CD4-positive, alpha-beta T cell treated with Interleukin-12 subunit alpha and Interleukin-12 subunit beta, for 1 hour (primary cell): ENCODE measurements at places on chromosomes 16 and 17.

DNA sequence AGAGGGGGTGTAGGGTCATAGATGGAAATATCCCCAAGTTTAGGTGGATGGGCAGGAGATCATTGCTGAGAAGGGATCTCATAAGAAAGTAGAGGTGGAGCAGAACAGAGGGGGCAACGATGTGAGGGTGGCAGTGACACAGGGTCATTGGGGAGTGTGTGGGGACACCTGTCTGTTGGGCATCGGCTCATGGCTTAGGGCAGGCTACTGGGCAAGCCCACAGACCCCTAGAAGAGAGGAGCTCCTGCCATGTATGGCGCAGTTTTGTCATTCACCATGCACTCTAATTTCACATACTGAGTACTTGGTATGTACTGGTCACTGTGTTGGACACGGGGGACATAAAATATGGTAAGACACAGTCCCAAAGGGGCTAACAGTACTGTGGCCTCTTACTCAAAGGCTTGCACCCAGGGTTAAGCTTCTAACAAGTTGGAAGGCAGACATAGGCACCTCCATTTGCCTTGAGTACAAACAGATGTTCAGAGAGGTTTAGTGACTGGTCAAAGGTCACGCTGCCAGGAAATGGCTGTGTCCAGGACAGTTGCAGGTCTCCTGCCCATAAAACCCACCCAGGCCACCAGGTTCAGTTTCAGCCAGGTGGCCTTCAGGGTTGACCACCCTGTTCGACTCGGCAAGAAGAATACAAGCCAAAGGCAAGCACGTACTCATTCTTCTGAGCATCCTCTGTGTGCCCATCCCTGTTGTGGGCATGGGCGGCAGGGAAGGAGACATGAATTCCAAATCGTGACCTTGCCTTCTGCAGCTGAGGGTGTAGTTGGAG is 580.2 kb downstream of the KCNJ18 start:
- no peak for DNase-seq

GRCh38 chr16:48252013-48252412 is 4.7 kb upstream of the ABCC11 start:
- DNase-seq = no peak

GRCh38 chr17:19023209-19023999 is 18.8 kb upstream of the FAM83G start:
- no peak for DNase-seq

GRCh38 chr17:68035131-68035522 is 408 bp upstream of the KPNA2 start:
- no peak for DNase-seq

- peak; percentile 63 for DNase-seq
These were observed 26.0 kb downstream of the TK2 start for GRCh38 chr16:66523861-66524354.

GRCh38 chr17:40072735-40073346 is 10.1 kb downstream of the THRA start:
- DNase-seq = no peak

DNA sequence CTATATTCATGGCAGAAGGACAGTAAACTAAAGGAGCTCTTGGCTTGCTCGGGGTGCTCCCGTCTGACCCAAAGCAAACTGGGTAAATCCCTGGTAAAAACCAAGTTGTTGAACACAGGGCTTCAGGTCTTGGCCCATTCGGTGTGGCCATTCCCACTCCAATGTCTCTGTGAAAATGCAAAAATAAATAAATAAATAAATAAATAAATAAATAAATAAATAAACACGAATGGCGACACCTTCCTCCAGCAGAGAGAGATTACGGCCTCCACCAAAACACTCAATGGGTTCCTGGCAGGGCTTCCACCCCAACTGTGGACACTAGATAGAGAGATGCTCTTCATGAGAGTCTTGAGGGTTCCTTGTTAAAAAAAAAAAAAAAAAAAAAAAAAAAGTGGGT is 325.3 kb downstream of the SOX9 start:
- no peak for DNase-seq

DNA sequence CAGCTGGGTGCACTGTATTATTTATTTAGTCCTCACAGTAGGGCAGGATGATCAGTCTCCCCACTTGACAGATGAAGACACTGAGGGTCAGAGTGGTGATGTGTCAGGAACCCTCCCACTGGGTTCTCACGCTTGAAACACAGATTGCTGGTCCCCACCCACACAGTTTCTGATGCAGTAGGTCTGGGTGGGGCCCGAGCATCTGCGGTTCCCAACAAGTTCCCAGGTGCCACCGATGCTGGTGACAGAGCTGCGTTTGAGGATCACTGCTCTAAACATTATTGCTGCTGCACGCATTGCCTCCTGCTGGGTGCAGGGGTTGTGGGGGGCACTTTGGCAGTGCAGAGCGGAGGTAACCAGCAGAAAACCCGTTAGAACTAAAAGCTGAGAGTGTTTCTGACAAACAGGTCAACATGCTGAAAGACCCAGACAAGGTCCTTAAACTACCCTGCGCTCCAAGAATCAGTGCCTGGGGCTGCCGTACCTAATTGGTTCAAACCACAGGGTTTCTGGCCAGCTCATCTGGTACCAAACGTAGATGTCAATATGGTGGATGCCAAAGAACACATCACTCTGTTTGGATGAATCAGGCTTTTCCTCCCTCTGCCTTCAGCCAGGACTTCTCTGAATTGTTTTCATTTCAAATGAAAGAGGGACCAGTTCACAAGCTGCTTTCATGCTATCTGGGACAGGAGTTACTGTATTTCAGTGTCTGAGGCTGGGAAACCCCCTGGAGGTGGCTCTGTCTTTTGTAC is 76.0 kb downstream of the ABCC1 start:
- peak; percentile 58 for DNase-seq

GRCh38 chr16:17131351-17131750 is 339.4 kb downstream of the XYLT1 start:
- no peak for DNase-seq

DNA sequence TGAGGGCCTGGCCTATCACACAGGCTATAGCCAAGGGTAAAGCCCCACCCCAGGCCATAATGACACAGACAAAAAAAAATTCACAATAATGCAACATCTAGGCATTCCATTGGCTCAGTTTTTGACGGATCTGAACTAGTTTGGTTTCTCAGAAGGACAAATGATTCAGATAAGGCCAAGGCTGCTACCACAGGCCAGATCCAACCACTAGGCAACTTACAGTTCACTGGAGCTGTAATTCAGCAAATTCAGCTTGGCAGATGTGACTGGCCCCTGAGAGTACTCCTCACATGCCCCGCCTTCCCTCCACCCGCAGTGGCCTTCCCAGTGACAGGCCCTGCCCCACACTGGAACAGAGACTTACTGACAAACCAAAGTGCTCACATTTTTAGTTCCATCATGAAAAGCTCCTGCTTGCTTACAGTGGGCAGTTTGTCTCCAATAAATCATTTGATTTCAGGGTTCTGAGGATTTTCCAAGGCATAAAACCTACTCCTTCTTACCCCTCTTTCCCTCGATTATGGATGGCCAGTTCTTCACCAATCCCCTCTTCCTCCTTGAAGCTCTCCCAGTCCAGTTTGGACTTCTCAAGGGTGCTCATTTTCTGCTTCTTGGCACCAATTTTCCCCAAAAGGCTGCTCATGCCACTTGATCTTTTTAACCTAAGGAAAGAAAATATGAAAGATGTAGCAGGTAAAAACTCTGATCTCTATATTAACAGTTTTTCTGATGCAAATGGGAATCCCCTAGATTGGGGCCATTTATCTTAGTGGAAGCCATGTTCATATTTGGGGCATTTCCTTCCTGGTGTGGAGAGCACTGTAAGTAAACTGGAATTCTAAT is 53.3 kb upstream of the BCAR1 start:
- DNase-seq = no peak

DNA sequence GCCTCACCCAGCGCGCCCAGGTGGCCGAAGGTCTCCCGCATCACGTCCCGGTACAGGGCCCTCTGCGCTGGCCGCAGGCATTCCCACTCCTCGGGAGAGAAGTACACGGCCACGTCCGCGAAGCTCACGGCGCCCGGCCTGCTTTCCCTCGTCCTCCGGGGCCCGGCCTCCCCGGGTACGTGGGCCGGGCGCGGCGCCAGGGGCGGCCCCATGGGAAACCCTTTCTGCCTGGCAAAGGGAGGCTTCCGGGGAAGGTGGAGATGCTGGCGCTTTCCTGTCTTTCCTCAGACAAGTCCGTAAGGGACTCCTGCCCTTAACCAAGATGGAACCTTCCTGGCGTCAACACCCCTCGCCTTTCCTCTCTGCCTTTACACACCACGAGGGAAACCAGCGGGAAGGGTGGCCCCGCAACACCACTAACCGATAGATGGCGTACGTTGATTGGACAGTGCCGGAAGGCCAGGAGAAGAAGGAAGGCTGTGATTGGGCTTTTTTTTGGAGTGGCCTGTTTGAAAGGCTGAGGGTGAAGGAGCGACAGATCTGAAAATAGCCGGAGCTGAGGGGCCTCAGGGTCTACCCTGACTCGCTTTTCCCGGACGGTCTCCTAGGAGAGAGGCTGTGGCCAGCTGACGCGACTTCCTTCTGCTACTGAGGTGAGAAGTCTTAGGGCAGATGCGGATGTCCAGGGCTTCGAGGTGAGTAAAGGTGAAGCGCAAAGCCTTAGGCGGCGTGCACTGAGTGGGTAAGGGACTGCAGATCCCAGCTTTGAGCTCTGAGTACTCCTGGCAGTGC is at the start of gene ZNF785:
ZNF785 (minus strand) TSS at position 298 of the 792 bp plus-strand sequence; CDS start at position 212, 86 bp downstream.
- peak; percentile 97 for DNase-seq

DNA sequence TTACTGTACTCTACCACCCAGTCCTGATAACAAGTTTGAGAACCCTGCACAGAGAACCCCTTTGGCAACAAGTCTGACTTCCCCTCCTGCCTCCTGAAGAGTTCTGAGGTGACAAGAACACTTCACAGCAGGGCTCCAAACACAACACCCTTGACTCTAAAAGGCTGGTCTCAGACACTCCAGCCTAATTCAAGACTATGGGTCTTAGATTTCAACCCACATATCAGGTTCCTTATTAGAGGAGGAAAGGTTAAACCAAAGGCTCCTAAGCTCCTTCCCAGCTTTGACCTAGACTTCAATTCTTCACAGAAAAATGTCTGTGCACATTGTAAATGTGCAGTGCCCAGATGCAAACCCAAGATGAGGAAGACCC is 23.0 kb downstream of the RANBP10 start:
- no peak for DNase-seq

- DNase-seq = no peak
These were observed 5.1 kb downstream of the STH start for GRCh38 chr17:46003907-46004748.

DNA sequence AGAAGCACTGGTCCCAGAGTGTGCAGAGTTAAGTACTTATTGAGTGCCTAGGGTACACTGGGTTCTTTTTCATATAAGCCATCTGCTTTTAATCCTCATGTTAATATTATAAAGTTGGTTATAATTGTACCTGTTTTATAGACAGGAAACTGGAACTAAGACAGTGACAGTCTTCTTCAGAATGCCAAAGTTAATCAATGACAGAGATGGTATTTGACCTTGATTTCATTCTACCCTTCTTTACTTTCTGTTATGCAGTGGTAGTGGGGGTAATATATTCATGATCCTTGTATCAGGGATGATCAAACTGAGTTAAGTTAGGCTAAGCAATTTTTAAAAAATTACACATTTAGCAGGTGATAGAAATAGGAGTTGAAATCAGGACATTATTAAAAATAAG is 108.6 kb upstream of the GOT2 start:
- no peak for DNase-seq

GRCh38 chr16:4734730-4735535 is 596 bp downstream of the DNAAF8 start:
- peak; percentile 94 for DNase-seq

GRCh38 chr17:42174126-42174783 is 6.7 kb downstream of the KCNH4 start:
- no peak for DNase-seq

- DNase-seq = no peak
These were observed 2.5 kb downstream of the TAX1BP3 start for GRCh38 chr17:3665834-3666233.

DNA sequence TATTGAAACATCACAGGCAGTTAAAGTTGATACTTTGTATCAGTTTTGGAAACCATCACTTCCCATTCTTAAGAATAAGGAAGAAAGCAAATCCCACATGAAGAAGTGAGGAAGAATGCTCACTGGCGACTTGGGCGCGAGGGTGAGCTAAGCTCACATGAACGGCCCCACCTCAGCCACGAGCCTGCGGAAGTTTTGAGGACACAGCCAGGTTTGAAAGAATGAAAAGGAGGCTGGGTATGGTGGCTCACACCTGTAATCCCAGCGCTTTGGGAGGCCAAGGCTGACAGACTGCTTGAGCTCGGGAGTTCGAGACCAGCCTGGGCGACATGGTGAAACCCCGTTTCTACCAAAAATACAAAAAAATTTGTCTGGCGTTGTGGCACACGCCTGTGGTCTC is 110.3 kb upstream of the CHMP6 start:
- no peak for DNase-seq
